ENCODE measurements at places on chromosomes 11 and 22. TPM values are rescaled to one million over a fixed set of nuclear protein-coding genes. Genes with fewer than 3 reads are reported as not detected.

- H3K36me3 ChIP-seq: no peaks in the 10 kb centered on the region
- no peak overlapping the region for H3K27ac ChIP-seq
- no peak overlapping the region for H3K4me3 ChIP-seq
- peak; percentile 31 for DNase-seq
- peaks cover 6% of the 10 kb centered on the region for H3K4me1 ChIP-seq
Measured at GRCh38 chr11:14300661-14301304, 58.2 kb downstream of the RRAS2 start.

- H3K4me1 ChIP-seq: no peaks in the 10 kb centered on the region
- H3K27me3 ChIP-seq: peaks cover 8% of the 10 kb centered on the region
- no peak overlapping the region for H3K27ac ChIP-seq
- no peak for DNase-seq
Measured at GRCh38 chr11:45332276-45332934, 46.3 kb upstream of the SYT13 start.

DNA sequence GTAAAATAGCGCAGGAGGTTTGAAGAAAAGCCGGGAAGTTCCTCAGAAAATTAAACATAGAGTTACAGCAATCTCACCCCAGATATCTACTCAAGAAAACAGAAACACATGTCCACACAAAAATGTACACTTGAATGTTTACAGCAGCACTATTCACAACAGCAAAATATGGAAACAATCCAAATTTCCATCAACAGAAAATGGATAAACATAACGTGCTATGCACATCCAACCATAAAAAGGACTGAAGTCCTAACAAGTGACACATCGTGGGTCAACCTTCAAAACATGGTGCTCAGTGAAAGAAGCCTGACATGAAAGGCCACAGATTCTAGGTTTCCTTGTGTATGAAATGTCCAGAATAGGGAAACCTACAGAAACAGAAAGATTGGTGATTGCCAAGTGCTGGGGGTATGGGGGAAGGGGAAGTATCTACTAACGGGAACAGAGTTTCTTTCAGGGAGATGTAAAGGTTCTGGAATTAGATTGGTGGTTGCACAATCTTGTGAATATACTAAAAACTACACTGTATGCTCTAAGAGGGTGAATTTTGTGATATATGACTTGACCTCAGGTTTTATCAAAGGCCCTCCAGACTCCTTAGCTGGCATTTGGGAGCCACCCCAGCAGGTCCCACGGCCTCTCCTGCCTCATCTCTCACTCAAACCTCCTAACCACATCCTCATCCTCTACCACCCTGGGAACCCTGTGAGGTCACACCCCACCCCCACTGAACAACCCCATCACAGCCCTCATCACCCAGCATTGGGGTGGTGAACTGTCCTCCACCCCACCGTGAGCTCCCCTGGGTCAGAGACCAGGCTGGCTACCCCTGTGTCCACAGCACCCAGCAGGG lies 69.2 kb upstream of the PRR5 start:
- no peak overlapping the region for H3K27ac ChIP-seq
- DNase-seq: no peak
- H3K36me3 ChIP-seq: no peaks in the 10 kb centered on the region
- peaks cover 3% of the 10 kb centered on the region for H3K4me1 ChIP-seq
- no peak overlapping the region for H3K4me3 ChIP-seq

GRCh38 chr11:119474682-119475596 lies 52.0 kb upstream of the THY1 start:
- H3K36me3 ChIP-seq: no peaks in the 10 kb centered on the region
- no peak overlapping the region for H3K4me3 ChIP-seq
- H3K27ac ChIP-seq: no peak overlapping the region
- H3K4me1 ChIP-seq: peaks cover 4% of the 10 kb centered on the region
- DNase-seq: peak; percentile 27
- H3K27me3 ChIP-seq: peaks cover 1% of the 10 kb centered on the region

GRCh38 chr11:93145390-93145915 lies 52.3 kb downstream of the SLC36A4 start:
- H3K27me3 ChIP-seq: no peaks in the 10 kb centered on the region
- no peaks in the 10 kb centered on the region for H3K36me3 ChIP-seq
- H3K27ac ChIP-seq: no peak overlapping the region
- DNase-seq: no peak

DNA sequence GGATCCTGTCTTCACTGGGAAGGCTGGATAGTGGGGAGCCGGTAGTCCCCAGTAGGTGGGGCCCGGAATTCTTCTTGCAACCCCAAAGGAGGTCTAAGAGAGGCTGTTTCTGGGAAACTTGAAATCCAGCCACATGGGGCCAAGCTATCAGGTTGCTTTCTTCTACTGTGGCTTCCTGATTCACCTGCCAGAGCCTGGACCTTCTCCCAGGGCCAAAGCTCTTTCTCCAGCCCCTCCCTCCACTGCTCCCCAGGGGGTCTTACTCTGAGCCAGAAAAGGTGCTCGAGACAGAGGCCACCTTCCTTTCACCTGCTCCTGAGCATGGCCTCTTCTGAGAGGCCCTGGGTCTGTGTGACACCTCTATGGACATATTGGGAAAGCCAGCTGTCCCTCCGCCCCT lies 9.1 kb downstream of the TST start:
- H3K4me3 ChIP-seq: no peak overlapping the region
- H3K27ac ChIP-seq: no peak overlapping the region
- no peak for DNase-seq
- H3K36me3 ChIP-seq: no peaks in the 10 kb centered on the region
- H3K27me3 ChIP-seq: peaks cover 38% of the 10 kb centered on the region

- no peak for DNase-seq
- peaks cover 69% of the 10 kb centered on the region for H3K36me3 ChIP-seq
- H3K4me1 ChIP-seq: peaks cover 5% of the 10 kb centered on the region
- no peaks in the 10 kb centered on the region for H3K27me3 ChIP-seq
- H3K27ac ChIP-seq: no peak overlapping the region
- H3K4me3 ChIP-seq: no peak overlapping the region
Measured at GRCh38 chr11:47723041-47723440, 7.9 kb upstream of the AGBL2 start.

- H3K36me3 ChIP-seq: no peaks in the 10 kb centered on the region
- no peak for DNase-seq
- H3K27ac ChIP-seq: no peak overlapping the region
- H3K27me3 ChIP-seq: no peaks in the 10 kb centered on the region
- H3K4me1 ChIP-seq: no peaks in the 10 kb centered on the region
Measured at GRCh38 chr11:82105331-82105998, 628.2 kb downstream of the FAM181B start.

- H3K4me1 ChIP-seq: no peaks in the 10 kb centered on the region
- H3K36me3 ChIP-seq: no peaks in the 10 kb centered on the region
- no peaks in the 10 kb centered on the region for H3K27me3 ChIP-seq
- no peak for DNase-seq
- H3K27ac ChIP-seq: no peak overlapping the region
Measured at GRCh38 chr11:57977709-57978108, 46.0 kb upstream of the OR9Q1 start.

GRCh38 chr11:120853435-120853834 lies 170.5 kb upstream of the TBCEL start:
- no peaks in the 10 kb centered on the region for H3K36me3 ChIP-seq
- H3K4me3 ChIP-seq: no peak overlapping the region
- H3K4me1 ChIP-seq: no peaks in the 10 kb centered on the region
- no peak for DNase-seq

- H3K27ac ChIP-seq: peak overlapping the region; percentile 85
- peaks cover 72% of the 10 kb centered on the region for H3K4me1 ChIP-seq
- peaks cover 88% of the 10 kb centered on the region for H3K36me3 ChIP-seq
- H3K27me3 ChIP-seq: no peaks in the 10 kb centered on the region
Measured at GRCh38 chr11:12164061-12165014, 53.9 kb downstream of the MICAL2 start.

GRCh38 chr11:975827-976226 lies 50.2 kb downstream of the AP2A2 start:
- no peak for DNase-seq
- H3K27ac ChIP-seq: no peak overlapping the region
- peaks cover 9% of the 10 kb centered on the region for H3K36me3 ChIP-seq
- H3K4me1 ChIP-seq: peaks cover 10% of the 10 kb centered on the region
- H3K27me3 ChIP-seq: no peaks in the 10 kb centered on the region
- no peak overlapping the region for H3K4me3 ChIP-seq

DNA sequence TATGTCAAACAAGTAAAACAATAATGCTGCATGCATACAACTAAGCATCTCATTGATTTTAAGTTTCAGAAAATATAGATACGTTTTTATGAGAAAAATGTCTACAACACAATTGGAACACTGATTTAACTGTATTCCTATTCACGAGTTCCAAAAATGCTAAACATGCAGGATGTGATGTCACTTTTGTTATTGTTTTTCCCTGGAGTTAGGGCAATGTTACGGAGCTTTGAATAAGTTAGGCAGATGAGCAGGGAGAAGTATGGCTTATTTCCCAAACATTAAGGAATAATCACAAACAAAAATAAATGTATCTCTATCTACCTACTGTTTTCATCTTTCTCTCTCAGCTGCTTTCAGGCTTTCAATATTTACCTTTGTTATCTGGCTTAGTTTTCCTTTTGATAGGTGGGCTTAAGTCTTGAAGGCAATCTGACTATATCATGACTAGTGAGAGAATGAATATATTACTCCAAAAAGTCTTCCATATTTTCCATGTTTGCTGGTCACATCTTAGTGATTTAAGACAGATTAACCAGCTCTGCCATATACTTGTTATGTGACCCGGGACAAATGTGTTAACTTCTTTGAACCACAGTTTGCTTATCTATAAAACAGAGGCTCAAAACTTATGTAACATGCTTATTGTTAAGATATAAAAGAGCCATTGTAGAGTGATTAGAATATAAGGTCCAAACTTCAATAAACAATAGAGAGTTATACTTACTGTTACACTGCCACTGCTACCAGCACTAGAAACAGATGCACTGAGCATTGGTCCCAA lies 854.4 kb upstream of the CCDC90B start:
- H3K27me3 ChIP-seq: no peaks in the 10 kb centered on the region
- no peak overlapping the region for H3K27ac ChIP-seq
- DNase-seq: no peak
- H3K4me1 ChIP-seq: no peaks in the 10 kb centered on the region
- H3K4me3 ChIP-seq: no peak overlapping the region

GRCh38 chr11:36404831-36405230 lies 105.2 kb downstream of the TRAF6 start:
- DNase-seq: no peak
- H3K36me3 ChIP-seq: peaks cover 32% of the 10 kb centered on the region
- no peak overlapping the region for H3K27ac ChIP-seq
- no peaks in the 10 kb centered on the region for H3K27me3 ChIP-seq

Gene CASP5
- total RNA-seq: not detected

Gene FKBP2
- total RNA-seq: 36.6 TPM

Gene MPPED2
- not detected for total RNA-seq

Gene BAIAP2L2
- total RNA-seq: 0.34 TPM

Gene DUSP8
- 1.8 TPM for total RNA-seq

All from activated T-helper 2 cell treated with anti-CD3 and anti-CD28 coated beads, Interferon-gamma antibody, Interleukin-2, Interleukin-4, amounts not matched to agents 10 μg/mL and 5 μg/mL and 100 μg/mL, durations not matched to agents 14 hours and 24 hours and 36 hours (primary cell).